ENCODE measurements at places on chromosomes 7 and 10.

DNA sequence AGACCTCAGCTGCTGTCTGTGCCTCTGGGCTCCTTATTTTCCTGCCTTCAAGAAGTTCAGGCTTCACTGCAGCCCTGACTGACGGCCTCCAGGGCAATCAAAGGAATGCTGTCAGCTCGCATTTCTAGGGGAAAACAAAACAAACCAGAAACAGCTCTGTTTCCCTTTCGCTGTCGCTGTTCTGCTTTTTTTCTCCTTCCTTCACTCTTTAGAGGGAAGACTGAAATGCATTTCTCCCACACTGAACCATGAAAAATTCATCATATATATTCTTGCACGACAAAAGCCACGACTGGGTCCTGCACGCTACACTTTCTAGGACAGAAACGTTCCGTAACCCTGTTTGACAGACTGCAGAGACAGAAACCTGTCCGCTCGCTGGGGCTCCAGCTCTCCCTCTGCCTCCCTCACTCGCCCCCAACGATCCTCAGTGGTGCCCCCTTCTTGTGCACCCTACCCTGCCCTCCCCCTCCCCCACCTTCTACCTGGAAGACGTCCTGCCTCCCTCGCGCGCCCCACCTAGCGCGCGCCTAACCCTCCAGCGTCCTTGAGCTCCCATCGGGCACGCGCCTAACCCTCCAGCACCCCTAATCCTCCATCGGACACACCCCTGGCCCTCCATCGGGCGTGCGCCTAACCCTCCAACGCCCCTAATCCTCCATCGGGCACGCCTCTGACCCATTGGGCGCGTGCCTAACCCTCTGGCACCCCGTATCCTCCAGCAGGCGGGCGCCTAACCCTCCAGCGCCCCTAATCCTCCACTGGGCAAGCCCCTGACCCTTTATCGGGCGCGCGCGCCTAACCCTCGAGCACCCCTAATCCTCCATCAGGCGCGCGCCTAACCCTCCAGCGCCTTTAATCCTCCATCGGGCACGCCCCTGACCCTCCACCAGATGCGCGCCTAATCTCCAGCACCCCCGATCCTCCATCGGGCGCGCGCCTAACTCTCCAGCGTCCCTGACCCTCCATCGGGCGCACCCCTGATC, 37.1 kb downstream of the SVOPL start:
- DNase-seq = no peak

DNA sequence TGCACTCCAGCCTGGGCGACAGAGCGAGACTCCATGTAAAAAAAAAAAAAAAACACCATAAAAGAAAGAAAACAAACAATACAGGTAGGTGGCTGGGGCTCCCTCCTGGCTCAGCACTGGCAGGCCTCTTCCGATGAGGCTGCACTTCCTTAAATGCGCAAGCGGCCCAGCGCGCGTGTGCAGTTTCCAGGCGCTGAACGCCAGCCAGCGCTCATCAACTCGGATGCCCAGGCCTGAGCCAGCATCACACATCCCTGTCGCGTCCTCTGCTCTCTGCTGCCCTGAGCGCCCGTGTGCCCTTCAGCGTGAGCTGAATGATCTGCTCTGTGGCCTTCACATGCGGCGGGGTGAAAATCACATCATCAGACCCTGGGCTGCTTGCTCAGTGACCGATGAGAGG, 31.8 kb downstream of the NUDT1 start:
- no peak for DNase-seq

DNA sequence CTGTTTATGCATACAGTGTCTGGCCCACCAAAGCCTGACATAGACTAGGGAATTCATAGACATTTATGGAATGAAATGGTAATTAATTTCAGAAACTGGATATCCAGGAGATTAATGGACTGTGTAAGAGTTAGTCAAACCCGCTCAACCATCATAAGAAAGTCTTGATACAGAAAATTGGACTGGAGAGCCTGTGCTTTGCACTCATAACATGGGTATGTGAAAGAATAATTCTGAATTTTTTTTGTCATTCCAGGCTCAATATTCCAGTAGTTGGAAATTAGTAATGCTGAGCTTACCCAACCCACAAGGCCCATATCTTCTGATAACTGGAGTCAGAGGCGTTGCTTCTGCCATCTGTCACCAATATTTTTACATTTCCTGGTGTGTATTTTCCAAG, 799.7 kb upstream of the IGFBP3 start:
- DNase-seq = no peak

- DNase-seq = no peak
Measured at GRCh38 chr10:3290550-3290949, 118.0 kb upstream of the PITRM1 start.

GRCh38 chr7:87447116-87447635, 28.3 kb downstream of the ABCB4 start:
- no peak for DNase-seq

- DNase-seq = peak; percentile 57
Measured at GRCh38 chr7:16926283-16926682, 44.5 kb upstream of the AGR3 start.

GRCh38 chr7:115135146-115135545, 213.3 kb downstream of the MDFIC start:
- DNase-seq = no peak

GRCh38 chr7:45601816-45602540, 27.8 kb downstream of the ADCY1 start:
- no peak for DNase-seq

GRCh38 chr10:104406715-104407650, 53.4 kb downstream of the CFAP58 start:
- peak; percentile 7 for DNase-seq

- DNase-seq = no peak
Measured at GRCh38 chr10:30818010-30818660, 188.6 kb upstream of the LYZL2 start.

DNA sequence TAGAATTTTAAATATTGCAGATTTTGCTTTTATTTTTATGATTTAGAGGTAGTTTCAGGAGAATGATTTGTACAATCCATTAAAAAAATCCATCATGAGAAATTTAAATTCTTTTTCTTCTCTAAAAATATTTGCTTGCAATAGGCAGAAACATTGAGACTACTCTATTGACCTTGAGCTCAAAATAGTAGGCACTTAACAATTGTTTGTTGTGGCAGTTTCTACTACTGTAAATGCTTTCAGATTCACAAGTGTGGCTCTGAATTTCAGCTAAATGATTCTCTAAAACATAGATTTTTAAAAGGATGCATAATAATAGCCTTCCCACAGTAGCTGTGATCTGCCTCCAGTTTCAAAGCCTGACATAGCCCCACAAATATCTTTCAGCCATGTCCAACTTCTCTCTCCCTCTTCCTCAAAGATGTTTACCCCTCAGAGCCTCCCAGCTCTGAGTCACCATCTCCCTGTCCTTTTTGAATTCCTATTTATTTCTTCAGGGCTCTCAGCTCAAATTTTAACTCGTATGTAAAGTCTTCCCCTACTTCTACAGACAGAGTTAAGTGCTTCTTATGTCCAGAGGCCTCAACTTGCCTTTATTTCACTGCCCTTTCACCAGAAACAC, 160.5 kb downstream of the AOAH start:
- DNase-seq = no peak

- DNase-seq = no peak
Measured at GRCh38 chr7:66296001-66296521, 90.9 kb downstream of the TPST1 start.

GRCh38 chr10:124177180-124177518, 83.8 kb upstream of the CHST15 start:
- DNase-seq = no peak

GRCh38 chr10:11516431-11516746, 95.1 kb downstream of the USP6NL start:
- no peak for DNase-seq

DNA sequence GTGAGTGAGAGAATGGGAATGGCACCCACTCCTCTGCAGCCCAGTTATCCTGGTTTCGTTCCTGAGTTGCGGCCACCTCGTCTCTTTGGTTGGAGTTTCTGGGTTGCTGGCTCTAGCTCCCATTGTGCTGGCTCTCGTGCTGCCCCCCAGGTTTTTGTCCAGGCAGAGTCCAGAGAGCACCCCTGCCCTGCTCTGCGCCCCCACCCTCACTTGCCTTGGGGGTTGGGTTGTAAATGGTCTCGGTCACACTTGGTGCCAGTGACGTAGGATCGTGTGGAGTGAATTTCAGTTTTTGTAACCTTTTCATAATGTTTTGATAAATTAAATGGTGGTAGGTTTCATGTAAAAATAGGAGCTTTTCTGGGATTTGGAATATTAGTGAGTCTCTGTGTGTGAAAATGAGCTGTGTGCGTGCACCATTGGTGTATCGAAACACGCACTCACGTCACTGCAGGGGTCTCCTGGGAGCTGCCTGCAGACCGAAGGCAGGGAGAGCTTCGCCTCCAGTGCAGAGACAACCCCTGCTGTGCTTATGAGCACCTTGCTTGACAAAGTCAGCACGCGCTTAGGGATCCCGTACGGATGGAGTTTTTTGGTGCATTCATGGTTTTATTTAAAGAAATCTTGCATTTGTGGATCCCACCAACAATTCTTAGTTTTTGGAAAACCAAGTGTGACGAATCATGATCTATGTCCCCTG, 32.9 kb downstream of the PFKP start:
- no peak for DNase-seq

GRCh38 chr10:86256690-86257315, 109.8 kb downstream of the GRID1 start:
- no peak for DNase-seq

DNA sequence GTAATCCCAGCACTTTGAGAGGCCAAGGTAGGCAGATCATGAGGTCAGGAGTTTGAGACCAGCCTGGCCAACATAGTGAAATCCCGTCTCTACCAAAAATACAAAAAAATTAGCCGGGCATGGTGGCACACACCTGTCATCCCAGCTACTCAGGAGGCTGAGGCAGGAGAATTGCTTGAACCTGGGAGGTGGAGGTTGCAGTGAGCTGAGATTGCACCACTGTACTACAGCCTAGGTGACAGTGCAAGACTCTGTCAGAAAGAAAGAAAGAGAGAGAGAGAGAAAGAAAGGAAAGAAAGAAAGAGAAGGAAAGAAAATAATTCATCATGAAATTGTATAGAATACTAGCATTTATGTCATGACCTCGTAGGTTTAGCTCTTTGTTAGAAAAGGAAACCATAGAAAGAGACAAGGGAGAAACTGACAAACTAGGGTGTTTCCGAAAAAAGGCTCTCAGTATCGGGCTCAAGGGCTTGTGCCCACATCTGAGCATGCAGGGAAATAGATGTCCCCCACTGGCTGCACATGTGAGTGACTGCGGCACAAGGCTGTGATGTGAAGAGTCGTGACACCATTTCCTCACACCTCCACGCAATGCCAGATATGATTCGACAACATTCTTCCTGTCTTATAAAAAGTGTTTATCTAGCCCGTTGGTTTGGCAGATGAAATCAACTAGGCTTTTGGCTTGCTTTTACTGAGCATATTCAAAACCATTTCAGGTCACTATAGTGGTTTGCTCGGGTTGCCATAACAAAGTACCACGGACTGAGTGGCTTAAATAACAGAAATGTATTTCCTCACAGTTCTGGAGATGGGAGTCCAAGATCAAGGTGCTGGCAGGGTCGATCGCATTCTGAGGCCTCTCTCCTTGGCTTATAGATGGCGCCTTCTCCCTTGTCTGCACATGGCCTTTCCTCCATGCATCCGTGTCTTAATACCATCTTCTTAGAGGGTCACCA, 2.0 kb downstream of the SRGN start:
- no peak for DNase-seq

DNA sequence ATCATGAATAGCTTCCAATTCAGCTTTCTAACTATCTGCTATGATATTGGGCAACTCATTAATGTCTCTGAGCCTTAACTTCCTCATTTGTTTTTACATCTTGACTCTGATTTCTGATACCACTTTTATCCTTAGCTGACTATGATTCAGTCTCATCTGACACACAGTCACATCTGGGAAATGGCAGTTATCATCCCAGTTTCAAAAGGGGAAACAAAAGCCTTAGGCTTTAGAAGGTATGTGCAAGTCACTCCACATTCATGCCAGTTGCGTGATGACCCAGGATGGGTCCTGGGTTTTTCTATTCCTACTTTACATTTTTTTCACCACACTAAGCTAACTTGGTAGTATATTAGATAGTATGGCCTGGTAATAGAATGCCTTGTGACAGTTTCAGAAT, 12.7 kb downstream of the SCIN start:
- no peak for DNase-seq

- no peak for DNase-seq
Measured at GRCh38 chr10:45433716-45434469, 59.9 kb downstream of the ALOX5 start.

DNA sequence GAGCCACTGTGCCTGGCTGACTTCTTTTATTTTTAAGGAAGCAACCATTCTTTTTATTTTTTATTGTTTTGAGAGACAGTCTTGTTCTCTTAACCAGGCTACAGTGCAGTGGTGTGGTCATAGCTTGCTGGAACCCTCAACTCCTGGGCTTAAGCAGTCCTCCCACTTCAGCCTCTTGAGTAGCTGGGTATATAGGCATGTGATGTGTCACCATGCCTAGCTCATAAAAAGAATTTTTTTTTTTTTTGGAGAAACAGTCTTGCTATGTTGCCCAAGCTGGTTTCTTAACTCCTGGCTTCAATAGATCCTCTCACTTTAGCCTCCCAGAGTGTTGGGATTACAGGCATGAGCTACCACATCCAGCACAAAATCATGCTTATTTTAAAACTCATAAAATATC, 5.8 kb downstream of the MCU start:
- DNase-seq = no peak

GRCh38 chr7:64574540-64575099, 11.7 kb upstream of the ZNF680 start:
- peak; percentile 81 for DNase-seq

DNA sequence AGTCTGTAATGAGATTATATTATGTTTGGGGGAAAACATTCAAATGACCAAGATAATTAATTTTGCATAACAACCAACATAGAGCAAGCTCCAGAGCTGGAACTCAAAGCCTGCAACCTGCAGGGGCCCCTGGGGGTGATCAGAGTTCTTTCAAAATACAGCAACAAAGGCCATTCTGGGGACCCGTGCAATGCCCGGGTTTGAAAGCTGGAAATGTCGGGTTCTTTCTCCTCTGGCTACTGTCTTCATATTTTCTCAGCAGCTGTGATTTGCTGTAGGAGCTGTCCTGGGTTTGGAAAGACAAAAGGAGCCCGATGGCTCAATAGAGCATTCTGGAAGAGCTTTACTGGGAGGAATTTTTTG, 30.8 kb upstream of the CARD11 start:
- DNase-seq = no peak

- DNase-seq = no peak
Measured at GRCh38 chr10:70782086-70782745, 3.0 kb downstream of the TBATA start.

- DNase-seq = no peak
Measured at GRCh38 chr7:2675256-2675764, 12.7 kb upstream of the AMZ1 start.

DNA sequence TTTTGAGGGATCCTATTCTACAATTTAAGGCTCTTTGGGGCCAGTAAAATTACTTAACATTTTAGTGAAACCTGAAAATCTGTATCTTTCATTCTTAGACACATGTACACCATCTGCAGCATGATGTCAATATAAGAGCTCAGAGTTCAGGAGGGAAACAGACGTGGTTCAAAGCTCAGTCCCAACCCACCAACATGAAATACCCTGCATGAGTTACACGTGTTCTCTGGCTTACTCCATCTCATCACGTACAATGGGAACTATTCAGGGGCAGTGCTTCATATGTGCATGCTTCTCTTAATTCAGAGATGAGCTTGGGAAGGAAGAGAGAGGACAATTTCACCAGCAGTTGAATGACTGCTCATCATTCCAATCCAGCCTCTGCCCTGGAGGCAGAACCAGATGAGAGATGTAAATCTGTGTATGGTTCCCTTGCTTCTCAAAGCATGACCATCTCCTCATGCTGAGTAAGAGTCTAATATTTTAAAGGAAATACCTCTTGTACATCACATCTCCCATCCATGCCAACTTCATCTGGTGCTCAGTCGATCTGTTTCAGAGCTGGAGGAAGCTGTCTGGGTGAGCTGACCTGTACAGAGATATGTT, 29.0 kb upstream of the ADAM12 start:
- DNase-seq = no peak
